ENCODE measurements at places on chromosomes 1 and 21. TPM values are rescaled to one million over a fixed set of nuclear protein-coding genes. Genes with fewer than 3 reads are reported as not detected.

GRCh38 chr1:232372841-232373440, 257.0 kb downstream of the SIPA1L2 start:
- no peak overlapping the region for H3K4me3 ChIP-seq
- no peaks in the 10 kb centered on the region for H3K36me3 ChIP-seq
- H3K4me1 ChIP-seq = no peaks in the 10 kb centered on the region

GRCh38 chr1:150841626-150842025, 33.6 kb upstream of the CTSK start:
- no peak for DNase-seq
- no peaks in the 10 kb centered on the region for H3K4me1 ChIP-seq
- H3K27me3 ChIP-seq = no peaks in the 10 kb centered on the region
- no peak overlapping the region for H3K27ac ChIP-seq
- no peak overlapping the region for H3K4me3 ChIP-seq

DNA sequence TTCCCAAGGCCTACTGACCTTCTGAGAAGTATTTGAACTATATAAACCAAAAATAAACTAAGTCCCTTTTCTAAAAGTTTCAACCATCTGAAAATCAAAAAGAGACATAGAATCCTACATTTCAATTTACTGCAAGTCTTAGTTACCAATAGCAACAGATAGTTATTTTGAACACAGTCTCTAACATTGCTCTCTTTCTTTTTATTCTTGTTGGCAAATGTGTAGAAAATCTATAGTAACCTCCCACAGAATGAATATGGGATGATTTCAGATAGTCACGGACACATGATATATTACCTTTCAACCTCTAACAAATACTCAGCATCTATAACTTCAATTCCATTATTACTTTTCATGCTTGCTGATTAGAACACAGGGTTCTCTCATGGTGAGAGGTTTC, 68.9 kb upstream of the RAB3GAP2 start:
- H3K27ac ChIP-seq = no peak overlapping the region
- no peak for DNase-seq
- no peaks in the 10 kb centered on the region for H3K36me3 ChIP-seq
- no peak overlapping the region for H3K4me3 ChIP-seq
- H3K4me1 ChIP-seq = no peaks in the 10 kb centered on the region

DNA sequence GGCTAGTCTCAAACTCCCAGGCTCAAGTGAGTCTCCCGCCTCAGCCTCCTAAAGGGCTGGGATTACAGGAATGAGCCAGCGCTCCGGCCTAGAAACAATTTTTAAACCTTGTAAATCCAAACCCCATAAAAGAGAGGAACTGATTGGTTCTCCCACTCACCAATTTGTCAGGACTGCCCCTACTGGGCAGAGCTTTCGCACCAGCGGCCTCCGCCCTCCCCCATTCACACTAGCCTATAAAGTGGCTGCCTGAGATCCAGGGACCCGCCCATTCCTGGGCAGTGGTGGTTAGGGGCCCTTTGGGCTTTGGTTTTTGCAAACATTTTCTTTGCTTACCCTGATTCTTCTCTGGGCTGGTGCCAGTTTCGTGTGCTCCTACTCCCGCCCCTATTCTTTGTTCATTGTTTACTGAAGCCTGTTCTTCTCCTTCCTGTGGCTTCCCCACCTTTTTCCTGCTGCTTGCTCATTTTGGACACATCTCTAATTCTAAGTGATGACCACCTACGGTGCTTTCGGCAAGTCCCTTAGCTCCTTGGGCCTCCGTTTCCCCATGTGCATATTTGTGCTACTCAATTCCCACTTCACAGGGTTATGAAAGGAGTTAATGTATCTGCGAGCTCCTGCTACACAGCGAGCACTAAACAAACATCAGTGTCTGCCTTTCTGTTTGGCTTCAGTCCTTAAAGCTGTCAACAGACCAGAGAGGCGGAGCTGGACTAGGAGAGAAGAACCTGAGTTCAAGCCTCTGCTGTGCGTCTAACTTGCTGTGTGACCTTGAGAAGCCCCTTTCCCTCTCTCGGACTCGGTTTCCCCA, 39.8 kb upstream of the CLIC4 start:
- H3K27me3 ChIP-seq = no peaks in the 10 kb centered on the region
- peaks cover 3% of the 10 kb centered on the region for H3K4me1 ChIP-seq
- peak; percentile 94 for DNase-seq
- H3K27ac ChIP-seq = peak overlapping the region; percentile 27
- no peaks in the 10 kb centered on the region for H3K36me3 ChIP-seq
- no peak overlapping the region for H3K4me3 ChIP-seq

GRCh38 chr1:203511930-203512329, 18.0 kb downstream of the OPTC start:
- H3K27me3 ChIP-seq = no peaks in the 10 kb centered on the region
- H3K4me3 ChIP-seq = no peak overlapping the region
- no peak for DNase-seq
- no peaks in the 10 kb centered on the region for H3K36me3 ChIP-seq
- H3K27ac ChIP-seq = peak overlapping the region; percentile 91
- peaks cover 36% of the 10 kb centered on the region for H3K4me1 ChIP-seq

GRCh38 chr1:9319208-9319788, 26.6 kb downstream of the SPSB1 start:
- peaks cover 26% of the 10 kb centered on the region for H3K4me1 ChIP-seq
- H3K36me3 ChIP-seq = peaks cover 6% of the 10 kb centered on the region
- H3K27ac ChIP-seq = no peak overlapping the region
- DNase-seq = no peak
- no peak overlapping the region for H3K4me3 ChIP-seq

DNA sequence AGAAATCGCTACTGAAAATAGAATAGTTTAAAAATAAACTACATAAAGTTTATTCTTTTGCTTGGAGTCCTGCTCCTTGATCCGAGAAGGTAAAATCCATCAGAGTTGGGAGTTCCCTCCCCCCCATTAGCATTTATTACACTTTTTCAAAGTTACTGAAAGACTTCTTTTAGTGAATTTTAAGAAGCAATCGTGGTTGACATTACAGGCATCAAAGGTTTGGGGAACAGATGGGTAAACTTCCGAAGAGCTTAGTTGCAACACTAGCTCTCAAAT, 31.0 kb upstream of the NFIA start:
- H3K4me3 ChIP-seq = peak overlapping the region; percentile 78
- no peak overlapping the region for H3K27ac ChIP-seq
- H3K36me3 ChIP-seq = no peaks in the 10 kb centered on the region
- peaks cover 3% of the 10 kb centered on the region for H3K4me1 ChIP-seq

DNA sequence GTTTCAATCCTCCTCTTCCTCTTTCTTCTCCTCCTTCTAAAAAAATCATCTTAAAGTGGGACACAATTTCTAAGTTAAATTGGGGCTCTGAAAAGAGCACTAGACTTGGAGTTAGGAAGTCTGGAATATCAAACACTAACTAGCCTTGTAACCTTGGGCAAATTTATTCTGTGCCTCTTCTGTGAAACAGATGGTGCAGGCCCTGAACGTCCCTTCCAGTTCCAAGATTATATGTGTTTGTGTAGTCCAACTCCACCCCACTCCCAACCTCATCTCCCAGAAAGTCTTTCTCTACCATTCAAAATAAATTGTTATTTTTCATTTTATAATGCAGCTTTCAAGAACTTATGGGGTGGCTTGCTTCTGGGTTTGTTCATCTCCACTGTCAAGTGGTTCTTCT, 630.0 kb downstream of the LMO4 start:
- H3K36me3 ChIP-seq = no peaks in the 10 kb centered on the region
- no peak overlapping the region for H3K4me3 ChIP-seq
- H3K27ac ChIP-seq = no peak overlapping the region
- no peak for DNase-seq
- peaks cover 2% of the 10 kb centered on the region for H3K4me1 ChIP-seq

- DNase-seq = peak; percentile 87
- peaks cover 30% of the 10 kb centered on the region for H3K36me3 ChIP-seq
- H3K27me3 ChIP-seq = no peaks in the 10 kb centered on the region
- H3K27ac ChIP-seq = no peak overlapping the region
- no peaks in the 10 kb centered on the region for H3K4me1 ChIP-seq
Measured at GRCh38 chr1:12001249-12001917, 17.9 kb upstream of the MIIP start.

Gene S100B
- not detected for total RNA-seq

Gene PRAMEF25
- not detected for total RNA-seq

Gene TLCD4
- total RNA-seq = 2.1 TPM

Gene KRTCAP2
- 125 TPM for total RNA-seq

Gene IFT25
- total RNA-seq = 27.6 TPM

Gene HTR6
- not detected for total RNA-seq

Gene THEMIS2
- 43.6 TPM for total RNA-seq

Gene KLHDC9
- total RNA-seq = 3.0 TPM

Gene PRR9
- not detected for total RNA-seq

Gene RGS4
- total RNA-seq = 36.5 TPM
